ENCODE measurements at places on chromosomes 2 and 18.

DNA sequence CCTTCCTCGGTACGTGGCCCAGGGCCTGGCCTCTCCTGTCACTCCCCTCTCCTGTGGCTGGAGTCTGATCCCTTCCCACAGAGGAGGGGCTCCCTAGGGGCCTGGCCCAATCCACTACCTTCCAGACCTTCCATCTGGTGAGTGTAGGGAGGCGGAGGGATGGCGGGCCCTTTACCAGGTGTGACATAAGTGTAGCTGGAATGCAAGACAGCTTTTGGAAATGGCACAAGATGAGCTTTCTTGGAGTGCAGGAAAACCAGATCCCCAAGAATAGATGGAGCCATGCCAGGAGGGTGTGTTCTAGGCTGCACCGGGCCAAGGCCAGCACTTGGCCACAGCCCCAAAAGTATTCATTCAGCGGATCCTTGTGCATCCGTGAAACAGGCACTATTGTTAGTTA, 30.1 kb downstream of the IGFBP5 start:
- DNase-seq = peak; percentile 79

GRCh38 chr18:51514128-51514527, 316.6 kb upstream of the MEX3C start:
- DNase-seq = no peak

- no peak for DNase-seq
These were observed 2.1 kb downstream of the NDC80 start for GRCh38 chr18:2573408-2573807.

- DNase-seq = no peak
These were observed 129.1 kb downstream of the ARHGAP15 start for GRCh38 chr2:143258126-143258892.

DNA sequence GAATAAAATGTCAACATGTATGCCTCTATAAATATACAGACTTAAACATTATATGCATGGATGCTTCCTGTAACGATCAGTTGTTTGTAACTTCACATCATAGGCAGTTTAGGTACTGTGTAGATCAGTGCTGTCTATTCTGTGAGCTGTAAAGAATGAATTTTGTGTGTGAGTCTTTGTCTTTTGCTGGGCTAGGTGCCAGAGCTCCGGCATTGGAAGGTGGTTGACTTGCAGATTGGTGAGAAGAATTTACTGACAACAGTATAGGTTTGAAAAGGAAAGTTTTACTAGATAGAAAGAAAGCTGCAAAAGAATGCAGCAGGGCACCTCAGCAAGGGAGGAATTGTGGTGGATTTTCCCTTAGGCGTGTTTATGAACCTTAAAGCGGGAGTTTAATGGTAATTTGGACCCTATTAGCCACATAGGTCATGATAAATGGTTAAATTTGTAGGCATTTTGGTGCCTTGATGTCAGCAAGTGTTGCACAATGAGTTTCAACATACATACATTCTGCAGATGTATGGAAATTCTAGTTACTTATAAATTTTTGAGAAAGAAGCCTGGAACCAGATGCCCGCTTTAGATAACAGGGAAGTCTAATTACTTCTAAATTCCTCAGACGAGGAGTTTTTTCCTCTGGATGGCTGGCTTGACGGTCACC, 6.7 kb upstream of the QPCT start:
- DNase-seq = no peak

DNA sequence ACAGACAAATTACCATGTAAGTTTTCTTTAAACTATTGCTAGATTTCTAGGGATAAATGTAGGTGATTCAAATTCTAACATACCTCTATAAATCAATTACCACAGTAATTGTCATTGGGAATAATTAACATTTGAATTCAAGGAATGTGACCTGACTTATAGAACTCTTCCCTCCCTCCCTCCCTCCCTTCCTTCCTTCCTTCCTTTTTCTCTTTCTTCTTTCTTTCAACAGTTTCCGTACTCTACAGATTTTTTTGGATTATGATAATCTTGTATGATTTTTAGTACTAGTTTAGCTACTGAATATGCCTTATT, 18.2 kb upstream of the FTCDNL1 start:
- no peak for DNase-seq

GRCh38 chr2:197949224-197949623, 144.8 kb downstream of the PLCL1 start:
- no peak for DNase-seq
